Activated CD4-positive, alpha-beta memory T cell treated with anti-CD3 and anti-CD28 coated beads, Interleukin-2, amount 10 ng/mL, durations not matched to agents 7 days and 5 days (primary cell): ENCODE measurements at places on chromosomes 7 and 10. TPM values are rescaled to one million over a fixed set of nuclear protein-coding genes. Genes with fewer than 3 reads are reported as not detected.

DNA sequence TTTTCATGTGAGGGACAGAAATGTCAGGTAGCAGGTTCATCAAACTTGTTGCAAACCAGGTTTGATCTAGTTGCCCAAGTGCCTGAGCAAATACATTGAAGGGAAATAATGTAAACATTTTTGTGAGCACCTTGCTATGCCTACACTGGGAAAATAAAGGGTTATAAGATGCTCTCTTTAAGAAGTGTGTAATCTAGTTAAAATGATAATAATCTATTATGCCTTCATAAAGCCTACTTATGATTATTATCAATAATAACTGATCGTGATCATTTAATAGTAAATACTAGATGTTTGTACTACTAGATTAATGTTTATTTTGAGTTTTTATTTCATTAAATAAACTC lies 1.9 kb upstream of the TMEM229A start:
- no peak for DNase-seq

DNA sequence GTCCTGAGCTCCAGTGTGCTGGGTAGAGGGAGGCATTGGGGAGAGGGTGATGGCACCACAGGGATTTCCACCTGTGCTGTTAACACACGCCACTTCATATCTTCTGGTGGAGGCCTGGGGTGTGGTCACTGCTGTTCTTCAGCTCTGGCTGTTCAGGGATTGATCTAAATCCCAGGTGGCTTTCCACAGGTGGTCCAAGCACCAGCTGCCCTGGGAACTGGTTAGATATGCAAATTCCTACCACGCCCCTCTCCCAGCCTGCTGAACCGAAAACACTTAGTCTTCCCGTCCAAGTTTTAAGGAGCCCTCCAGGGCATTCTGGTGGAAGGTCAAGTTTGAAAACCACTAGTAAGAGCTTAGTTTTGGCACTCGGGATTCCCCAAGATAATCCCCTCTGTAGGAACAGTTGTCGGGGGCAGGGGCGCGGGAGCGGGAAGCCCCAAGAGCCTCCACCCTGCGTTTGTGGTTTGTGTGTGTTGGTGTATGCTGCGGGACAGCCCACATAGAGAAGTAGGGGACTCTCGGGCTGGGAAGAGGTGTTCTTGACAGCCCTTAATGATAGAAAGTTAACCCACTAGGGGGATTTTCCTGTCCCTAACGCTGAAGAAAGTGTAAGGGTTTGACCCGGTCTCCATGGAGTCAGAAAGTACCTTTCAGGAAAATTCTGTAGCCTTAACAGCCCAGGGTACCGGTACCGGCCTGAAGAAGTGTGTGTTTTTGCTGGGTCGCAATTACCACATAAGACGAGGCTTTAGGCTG lies 5.1 kb downstream of the DEPP1 start:
- no peak for DNase-seq

GRCh38 chr7:24812305-24812945 lies 55.2 kb upstream of the GSDME start:
- DNase-seq, result peak; percentile 55

GRCh38 chr7:128099204-128099671 lies 68.0 kb upstream of the LRRC4 start:
- no peak for DNase-seq

CFAP46 gene
- total RNA-seq, result not detected

GRCh38 chr7:28298870-28299518 lies 113.3 kb upstream of the CREB5 start:
- DNase-seq, result no peak

LIPF gene
- total RNA-seq, result not detected

DPP6 gene
- total RNA-seq, result not detected

- no peak for DNase-seq
Observed at GRCh38 chr7:95454438-95455045, 19.7 kb upstream of the PON2 start.

- DNase-seq, result no peak
Observed at GRCh38 chr10:132543916-132544743, 6.5 kb downstream of the INPP5A start.
